ENCODE measurements at places on chromosomes 13 and 19.

DNA sequence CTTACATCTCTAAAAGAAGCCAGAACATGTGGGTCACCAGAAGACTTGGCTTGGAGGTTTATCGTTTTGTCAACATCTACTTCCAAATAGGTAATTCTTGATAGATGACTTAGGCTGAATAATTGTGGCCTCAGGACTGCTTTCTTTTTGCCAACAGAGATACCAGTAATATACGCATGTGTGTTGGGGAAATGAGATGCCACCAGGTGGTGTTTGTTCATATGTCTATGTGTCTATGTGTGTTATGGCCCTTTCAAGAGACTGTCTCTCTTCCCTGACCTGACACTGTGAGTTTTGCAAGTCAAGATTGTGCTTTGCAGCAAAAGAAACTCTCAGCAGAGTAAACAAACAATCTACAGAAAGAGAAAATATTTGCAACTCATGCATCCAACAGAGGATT lies 31.6 kb upstream of the METTL21C start:
- no peaks in the 10 kb centered on the region for H3K27me3 ChIP-seq
- no peak for DNase-seq
- H3K4me1 ChIP-seq: no peaks in the 10 kb centered on the region
- H3K27ac ChIP-seq: no peak overlapping the region
- H3K4me3 ChIP-seq: no peak overlapping the region

- no peak overlapping the region for H3K4me3 ChIP-seq
- H3K27me3 ChIP-seq: peaks cover 3% of the 10 kb centered on the region
- H3K36me3 ChIP-seq: no peaks in the 10 kb centered on the region
- no peak for DNase-seq
- H3K27ac ChIP-seq: no peak overlapping the region
These were observed 161.6 kb downstream of the RNF17 start for GRCh38 chr13:24925318-24926231.

GRCh38 chr13:101258071-101258470 lies 158.2 kb downstream of the NALCN start:
- peak overlapping the region; percentile 48 for H3K27ac ChIP-seq
- no peaks in the 10 kb centered on the region for H3K27me3 ChIP-seq
- H3K4me1 ChIP-seq: peaks cover 7% of the 10 kb centered on the region
- peak; percentile 95 for DNase-seq
- H3K4me3 ChIP-seq: no peak overlapping the region

DNA sequence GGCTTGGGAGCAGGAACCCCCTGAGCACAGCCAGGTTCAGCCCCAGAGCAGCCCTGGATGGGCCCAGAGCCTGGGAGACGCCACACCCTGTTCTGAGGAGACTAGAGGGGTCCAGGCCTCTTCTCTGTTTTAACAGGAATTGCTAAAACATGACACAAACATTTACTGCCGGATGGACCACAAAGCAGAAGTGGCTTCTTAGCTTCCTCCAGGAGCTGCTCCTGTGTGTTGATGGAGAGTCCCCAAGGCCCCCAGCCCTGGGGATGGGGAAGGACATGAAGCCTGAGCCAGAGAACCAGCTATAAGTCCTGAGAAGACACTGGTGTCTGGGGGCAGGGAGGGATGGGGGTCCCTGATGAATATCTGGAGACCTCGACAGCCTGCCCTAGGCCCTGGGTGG lies 14.6 kb downstream of the CEACAM3 start:
- no peaks in the 10 kb centered on the region for H3K4me1 ChIP-seq
- DNase-seq: no peak
- no peaks in the 10 kb centered on the region for H3K27me3 ChIP-seq
- no peak overlapping the region for H3K4me3 ChIP-seq

- no peak overlapping the region for H3K27ac ChIP-seq
- no peaks in the 10 kb centered on the region for H3K4me1 ChIP-seq
- DNase-seq: no peak
- no peaks in the 10 kb centered on the region for H3K27me3 ChIP-seq
- no peak overlapping the region for H3K4me3 ChIP-seq
These were observed 522.3 kb upstream of the NBEA start for GRCh38 chr13:34419755-34420154.

DNA sequence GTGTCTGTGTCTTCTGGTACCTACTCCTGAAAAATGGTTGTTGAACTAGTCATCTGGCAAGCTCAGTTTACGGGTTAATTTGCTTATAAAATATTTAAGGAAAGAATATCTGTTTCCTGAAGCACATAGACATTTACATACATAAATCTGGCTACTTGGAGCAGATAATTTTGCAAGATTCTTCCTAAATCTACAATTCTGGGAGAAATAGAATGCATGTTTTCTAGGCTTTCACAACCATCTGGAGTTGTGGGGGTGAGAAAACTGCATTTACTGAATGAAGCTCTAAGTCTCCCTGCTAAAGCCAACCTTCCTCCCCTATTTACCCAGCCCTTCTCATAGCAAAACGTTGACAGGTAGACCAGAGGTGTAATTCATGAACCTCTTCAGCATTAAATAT lies 393.7 kb upstream of the ARGLU1 start:
- H3K27ac ChIP-seq: no peak overlapping the region
- no peaks in the 10 kb centered on the region for H3K36me3 ChIP-seq
- no peaks in the 10 kb centered on the region for H3K4me1 ChIP-seq
- no peak for DNase-seq
- H3K4me3 ChIP-seq: no peak overlapping the region

GRCh38 chr19:1248786-1249297 lies 459 bp downstream of the MIDN start:
- H3K27me3 ChIP-seq: no peaks in the 10 kb centered on the region
- H3K4me1 ChIP-seq: peaks cover 19% of the 10 kb centered on the region
- peaks cover 21% of the 10 kb centered on the region for H3K36me3 ChIP-seq
- peak; percentile 76 for DNase-seq
- peak overlapping the region; percentile 60 for H3K4me3 ChIP-seq

GRCh38 chr19:15124572-15125231 lies 17.5 kb downstream of the SYDE1 start:
- H3K4me3 ChIP-seq: peak overlapping the region; percentile 88
- no peaks in the 10 kb centered on the region for H3K27me3 ChIP-seq
- peak overlapping the region; percentile 94 for H3K27ac ChIP-seq
- H3K36me3 ChIP-seq: peaks cover 8% of the 10 kb centered on the region
- no peak for DNase-seq

DNA sequence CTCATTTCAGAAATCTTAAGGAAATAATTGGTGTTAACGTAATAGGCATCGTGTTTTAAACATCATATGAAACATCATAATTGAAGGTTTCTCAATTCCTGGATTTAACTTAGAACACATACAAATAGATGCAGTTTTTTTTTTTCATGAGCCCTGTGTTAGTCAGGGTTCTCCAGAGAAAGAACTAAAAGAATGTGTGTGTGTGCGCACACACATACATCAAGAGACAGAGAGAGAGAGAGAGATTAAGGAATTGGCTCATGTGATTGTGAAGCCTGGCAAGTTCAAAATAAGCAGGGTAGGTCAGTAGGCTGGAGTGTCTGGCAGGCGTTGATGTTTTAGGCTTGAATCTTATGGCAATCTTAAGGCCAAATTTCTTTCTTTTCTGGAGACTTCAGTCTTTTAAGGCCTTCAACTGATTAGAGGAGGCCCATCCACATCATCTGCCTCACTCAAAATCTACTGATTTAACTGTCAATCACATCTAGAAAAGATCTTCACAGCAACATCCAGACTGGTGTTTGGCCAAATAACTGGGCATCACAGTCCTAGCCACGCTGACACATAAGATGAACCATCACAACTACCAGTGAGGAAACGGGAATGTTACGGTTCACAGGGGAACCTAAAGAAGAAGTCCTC lies 25.2 kb downstream of the SPATA13 start:
- no peaks in the 10 kb centered on the region for H3K27me3 ChIP-seq
- H3K27ac ChIP-seq: no peak overlapping the region
- no peak overlapping the region for H3K4me3 ChIP-seq
- no peaks in the 10 kb centered on the region for H3K36me3 ChIP-seq
- H3K4me1 ChIP-seq: no peaks in the 10 kb centered on the region

DNA sequence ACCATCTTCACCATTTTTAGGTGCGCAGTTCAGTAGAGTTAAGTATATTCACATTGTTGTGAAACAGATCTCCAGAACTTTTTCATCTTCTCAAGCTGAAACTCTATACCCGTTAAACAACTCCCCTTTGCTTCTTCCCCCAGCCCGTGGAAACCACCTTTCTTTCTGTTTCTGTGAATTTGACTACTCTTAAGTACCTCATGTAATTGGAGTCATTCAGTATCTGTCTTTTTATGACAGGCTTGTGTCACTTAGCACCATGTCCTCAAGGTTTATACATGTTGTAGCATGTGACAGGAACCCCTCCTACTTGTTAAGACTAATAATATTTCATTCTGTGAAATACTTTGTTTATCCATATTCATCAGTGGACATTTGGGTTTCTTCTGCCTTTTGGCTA lies 52.8 kb downstream of the TNFRSF19 start:
- no peak overlapping the region for H3K27ac ChIP-seq
- peaks cover 7% of the 10 kb centered on the region for H3K36me3 ChIP-seq
- peaks cover 15% of the 10 kb centered on the region for H3K4me1 ChIP-seq
- DNase-seq: no peak

- H3K4me1 ChIP-seq: no peaks in the 10 kb centered on the region
- DNase-seq: peak; percentile 37
- no peaks in the 10 kb centered on the region for H3K27me3 ChIP-seq
- no peaks in the 10 kb centered on the region for H3K36me3 ChIP-seq
- no peak overlapping the region for H3K4me3 ChIP-seq
These were observed 66.6 kb upstream of the C1QTNF9B start for GRCh38 chr13:23963947-23964346.

DNA sequence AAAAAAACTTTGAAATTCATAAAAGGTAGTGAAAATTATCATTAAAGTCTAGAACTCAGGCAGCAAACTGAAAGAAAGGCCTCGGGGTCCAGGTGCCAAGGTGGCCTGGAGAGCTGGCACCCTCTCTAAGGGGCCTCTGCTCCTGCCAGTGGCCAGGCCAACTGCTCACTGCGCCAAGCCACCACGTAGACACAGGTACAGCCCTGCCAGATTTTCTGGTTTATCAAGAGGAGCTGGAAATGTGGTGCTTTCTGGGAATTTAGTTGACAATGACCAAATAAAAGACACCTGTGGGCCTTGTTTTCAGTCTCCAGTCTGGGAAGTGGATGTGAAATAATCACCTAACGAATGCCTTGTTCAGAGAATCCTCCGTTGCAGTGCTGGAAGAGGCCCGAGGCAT lies 22.8 kb downstream of the ZNF574 start:
- no peaks in the 10 kb centered on the region for H3K4me1 ChIP-seq
- no peak for DNase-seq
- no peaks in the 10 kb centered on the region for H3K27me3 ChIP-seq
- no peaks in the 10 kb centered on the region for H3K36me3 ChIP-seq
- no peak overlapping the region for H3K4me3 ChIP-seq
- no peak overlapping the region for H3K27ac ChIP-seq

DNA sequence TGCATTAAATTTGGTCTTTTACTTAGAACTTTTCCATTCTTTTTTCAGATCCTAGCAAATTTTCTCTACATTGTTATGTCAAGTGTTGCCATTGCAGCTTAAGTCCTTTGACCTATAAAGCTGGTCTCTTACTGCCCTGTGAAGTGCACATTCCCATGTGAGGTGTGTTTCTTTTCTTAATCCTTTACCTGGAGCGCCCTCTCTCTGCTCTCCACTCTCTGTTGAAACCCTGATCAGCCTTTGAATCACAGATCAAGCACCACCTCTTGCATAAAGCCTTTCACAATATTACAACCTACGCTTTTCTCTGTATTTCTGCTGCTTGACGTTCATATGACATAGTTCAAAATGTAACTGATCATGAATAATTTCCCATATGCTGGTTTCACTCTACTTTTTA lies 84.8 kb downstream of the PCDH17 start:
- no peaks in the 10 kb centered on the region for H3K36me3 ChIP-seq
- no peak overlapping the region for H3K27ac ChIP-seq
- DNase-seq: no peak

DNA sequence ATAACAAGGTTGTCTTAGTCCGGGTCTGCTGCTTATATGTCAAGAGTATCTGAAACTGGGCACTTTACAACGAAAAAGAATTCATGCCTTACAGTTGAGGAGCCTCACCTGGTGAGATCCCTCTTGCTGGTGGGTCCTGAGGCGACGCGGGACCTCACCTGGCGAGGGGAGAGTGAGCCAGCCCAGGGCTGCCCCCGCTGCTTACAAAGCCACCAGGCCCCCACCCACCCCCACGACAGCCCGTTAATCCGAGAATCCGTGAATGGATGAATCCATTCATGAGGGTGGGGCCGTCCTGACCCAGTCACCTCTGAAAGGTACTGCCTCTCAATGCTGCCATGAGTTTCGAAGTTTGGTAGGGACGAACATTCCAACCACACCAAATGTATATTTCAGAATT lies 54.0 kb upstream of the F7 start:
- peaks cover 31% of the 10 kb centered on the region for H3K27me3 ChIP-seq
- no peaks in the 10 kb centered on the region for H3K36me3 ChIP-seq
- no peak overlapping the region for H3K27ac ChIP-seq
- no peak overlapping the region for H3K4me3 ChIP-seq
- H3K4me1 ChIP-seq: no peaks in the 10 kb centered on the region
- no peak for DNase-seq

GRCh38 chr13:50592412-50593155 lies 250.9 kb downstream of the DLEU7 start:
- peaks cover 3% of the 10 kb centered on the region for H3K27me3 ChIP-seq
- H3K4me1 ChIP-seq: peaks cover 11% of the 10 kb centered on the region
- H3K4me3 ChIP-seq: no peak overlapping the region
- no peak overlapping the region for H3K27ac ChIP-seq
- DNase-seq: peak; percentile 79
- no peaks in the 10 kb centered on the region for H3K36me3 ChIP-seq

DNA sequence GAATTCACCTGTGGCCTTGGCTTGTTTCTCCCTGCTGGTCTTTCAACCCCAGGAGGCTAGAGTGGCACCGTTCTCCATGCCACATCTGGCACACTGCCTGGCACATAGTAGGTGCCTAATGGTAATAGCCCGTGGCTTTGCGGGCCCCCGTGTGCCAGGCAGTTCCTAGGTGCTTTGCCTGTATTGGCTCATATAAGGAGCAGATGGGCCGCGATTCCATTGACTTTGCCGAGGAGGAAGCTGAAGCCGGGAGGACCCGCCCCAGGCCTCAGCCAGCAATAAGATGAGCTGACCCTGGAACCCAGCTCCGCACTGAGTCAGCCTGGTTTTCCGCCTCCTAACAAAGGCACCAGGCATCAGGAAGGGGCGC lies 807 bp downstream of the PGLYRP1 start:
- DNase-seq: no peak
- no peaks in the 10 kb centered on the region for H3K4me1 ChIP-seq
- H3K27me3 ChIP-seq: peaks cover 8% of the 10 kb centered on the region
- no peak overlapping the region for H3K4me3 ChIP-seq
- H3K36me3 ChIP-seq: no peaks in the 10 kb centered on the region
- H3K27ac ChIP-seq: no peak overlapping the region
